ENCODE measurements at places on chromosomes 11 and 22.

GRCh38 chr22:43823911-43824665, 12.0 kb upstream of the EFCAB6 start:
- DNase-seq = no peak

DNA sequence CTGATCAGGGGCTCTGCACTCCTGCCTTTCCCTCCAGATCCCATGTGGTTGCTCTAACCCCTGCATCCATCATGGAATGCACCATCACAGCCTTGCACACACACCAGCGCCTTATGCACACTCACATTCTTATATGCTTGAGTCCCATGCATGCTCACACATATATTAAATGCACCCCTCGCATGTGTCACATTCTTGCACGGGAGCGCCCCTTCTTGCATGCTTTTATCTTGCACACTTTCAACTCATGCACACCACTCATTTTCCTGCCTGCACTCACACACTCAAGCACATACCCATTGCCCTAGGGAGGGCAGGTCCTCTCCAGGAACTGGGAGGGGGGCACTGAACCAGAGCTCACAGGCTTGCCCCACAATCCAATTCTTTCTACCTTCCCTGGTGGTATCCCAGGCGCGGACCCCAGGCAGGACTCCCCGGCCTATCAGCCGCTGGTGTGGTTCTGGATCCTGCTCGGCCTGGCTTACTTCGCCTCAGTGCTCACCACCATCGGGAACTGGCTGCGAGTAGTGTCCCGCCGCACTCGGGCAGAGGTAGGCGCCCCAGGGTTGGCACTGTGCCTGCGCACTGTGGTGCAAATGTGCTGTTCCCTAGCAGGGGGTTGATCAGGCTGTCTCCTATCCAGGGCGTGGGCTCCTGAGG, 2.3 kb upstream of the CATSPERZ start:
- DNase-seq = no peak

GRCh38 chr11:93784935-93785360, 866 bp downstream of the MED17 start:
- DNase-seq = no peak

GRCh38 chr11:43282607-43283440, 29.0 kb upstream of the API5 start:
- DNase-seq = peak; percentile 20

GRCh38 chr11:26037716-26038115, 294.2 kb upstream of the ANO3 start:
- no peak for DNase-seq

DNA sequence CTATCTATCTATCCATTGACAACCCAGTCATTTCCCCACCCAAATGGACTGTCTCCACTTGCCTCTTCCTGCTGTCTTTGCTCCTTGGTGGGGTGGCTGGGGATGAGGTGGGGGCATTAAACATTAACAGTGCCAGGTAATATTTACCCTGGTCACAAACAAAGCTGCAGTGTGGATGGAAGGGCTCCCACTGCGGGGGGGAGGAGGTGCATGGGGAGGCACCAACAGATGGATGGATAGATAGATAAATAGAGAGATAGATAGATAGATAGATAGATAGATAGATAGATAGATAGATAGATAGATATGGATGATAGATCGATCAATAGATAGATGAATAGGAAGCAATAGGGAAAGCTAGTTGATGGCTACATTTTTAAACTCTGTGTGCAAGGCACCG, 2.3 kb upstream of the FXYD2 start:
- no peak for DNase-seq

GRCh38 chr11:13761716-13762115, 93.2 kb downstream of the FAR1 start:
- no peak for DNase-seq

- no peak for DNase-seq
These were observed 352.9 kb upstream of the DDI1 start for GRCh38 chr11:103683576-103683975.

DNA sequence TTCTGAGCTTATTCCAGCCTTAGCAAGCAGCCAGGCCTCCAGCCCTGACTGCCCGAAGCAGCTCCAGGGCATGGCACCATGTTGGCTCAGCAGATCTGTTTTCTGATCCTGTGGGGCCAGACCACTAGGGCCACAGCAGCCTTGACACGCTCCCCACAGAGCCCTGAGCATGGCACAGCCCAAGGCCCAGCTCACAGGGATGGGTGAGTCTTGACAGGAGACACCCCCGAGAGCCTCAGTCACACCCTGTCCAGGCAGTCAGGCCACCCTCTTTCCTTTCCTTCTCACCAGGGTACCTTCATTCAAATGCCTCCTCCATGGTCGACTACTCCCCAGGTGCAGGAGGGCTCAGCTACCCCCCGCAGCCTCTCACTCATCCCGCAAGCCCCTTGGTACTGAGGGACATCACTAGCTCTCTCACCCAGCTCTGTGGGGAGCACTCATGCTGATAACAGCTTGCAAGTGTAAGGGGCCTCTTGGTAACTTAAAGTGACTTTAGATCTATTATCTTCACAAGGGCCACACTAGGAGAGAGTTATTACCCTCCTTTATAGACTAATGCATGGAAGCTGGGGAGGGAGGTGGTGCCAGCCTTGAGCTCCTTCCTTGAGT, 3.9 kb upstream of the CDC42BPG start:
- DNase-seq = no peak

GRCh38 chr11:128196235-128196634, 391.1 kb downstream of the ETS1 start:
- DNase-seq = no peak

- no peak for DNase-seq
These were observed 109.7 kb upstream of the NARS2 start for GRCh38 chr11:78684377-78684776.

DNA sequence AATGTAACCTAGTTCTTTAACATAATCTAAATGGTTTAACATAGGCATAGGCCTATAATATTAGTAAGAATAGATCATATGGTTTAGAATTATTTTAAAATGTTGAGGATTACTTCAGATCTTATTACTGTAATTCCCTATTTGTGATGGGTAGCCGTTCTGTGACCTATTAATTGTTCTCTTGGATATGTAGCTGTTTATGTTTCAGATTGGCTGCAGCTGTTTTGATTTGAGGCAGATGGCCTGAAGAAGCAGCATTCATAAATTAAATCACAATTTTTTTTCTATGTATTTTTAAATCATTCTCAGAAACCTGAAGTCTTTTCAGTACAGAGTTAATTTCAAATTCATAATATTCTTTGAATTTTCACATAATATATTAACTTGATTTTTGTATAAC, 104.5 kb downstream of the PDE3B start:
- no peak for DNase-seq

DNA sequence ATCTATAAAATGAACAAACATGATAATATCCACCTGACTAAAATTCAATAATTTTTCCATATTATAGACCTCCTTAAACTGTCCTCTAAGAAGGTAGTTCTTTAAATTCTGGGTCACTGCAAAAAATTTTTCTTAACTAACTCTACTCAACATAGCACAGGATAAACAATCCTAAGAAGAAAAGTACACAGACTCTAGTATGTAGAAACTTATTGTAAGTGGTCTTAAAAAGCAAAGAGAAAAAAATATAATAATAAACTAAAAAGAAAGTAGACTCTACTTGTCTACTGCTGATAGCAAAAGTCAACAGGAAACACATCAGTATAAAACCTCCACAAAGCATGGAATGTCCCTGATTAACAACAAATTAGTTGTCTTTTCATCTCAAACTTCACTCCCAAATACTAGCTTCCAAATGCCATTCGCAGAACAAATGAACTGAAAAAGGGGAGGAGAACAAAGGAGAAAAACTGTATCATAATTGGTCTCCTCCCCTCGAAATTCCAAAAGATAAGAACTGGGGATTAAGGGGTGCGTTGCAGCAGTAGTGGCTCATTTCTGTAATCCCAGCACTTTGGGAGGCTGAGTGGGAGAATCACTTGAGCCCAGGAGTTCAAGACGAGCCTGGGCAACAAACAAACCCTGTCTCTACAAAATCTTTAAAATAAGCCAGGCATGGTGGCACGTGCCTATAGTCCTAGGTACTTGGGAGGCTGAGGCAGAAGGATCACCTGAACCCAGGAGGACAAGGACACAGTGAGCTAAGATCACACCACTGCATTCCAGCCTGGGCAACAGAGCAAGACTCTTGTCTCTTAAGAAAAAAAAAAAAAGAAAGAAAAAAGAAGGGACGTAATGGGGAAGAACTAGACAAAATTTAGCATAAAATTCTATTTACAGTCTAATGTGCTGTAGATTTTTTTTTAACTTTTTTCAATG, 6.5 kb downstream of the FCHSD2 start:
- DNase-seq = no peak

GRCh38 chr11:75574698-75575602, 12.9 kb downstream of the SERPINH1 start:
- no peak for DNase-seq

All from H4 (cell line).